ENCODE measurements at places on chromosomes 5 and 9. TPM values are rescaled to one million over a fixed set of nuclear protein-coding genes. Genes with fewer than 3 reads are reported as not detected.

DNA sequence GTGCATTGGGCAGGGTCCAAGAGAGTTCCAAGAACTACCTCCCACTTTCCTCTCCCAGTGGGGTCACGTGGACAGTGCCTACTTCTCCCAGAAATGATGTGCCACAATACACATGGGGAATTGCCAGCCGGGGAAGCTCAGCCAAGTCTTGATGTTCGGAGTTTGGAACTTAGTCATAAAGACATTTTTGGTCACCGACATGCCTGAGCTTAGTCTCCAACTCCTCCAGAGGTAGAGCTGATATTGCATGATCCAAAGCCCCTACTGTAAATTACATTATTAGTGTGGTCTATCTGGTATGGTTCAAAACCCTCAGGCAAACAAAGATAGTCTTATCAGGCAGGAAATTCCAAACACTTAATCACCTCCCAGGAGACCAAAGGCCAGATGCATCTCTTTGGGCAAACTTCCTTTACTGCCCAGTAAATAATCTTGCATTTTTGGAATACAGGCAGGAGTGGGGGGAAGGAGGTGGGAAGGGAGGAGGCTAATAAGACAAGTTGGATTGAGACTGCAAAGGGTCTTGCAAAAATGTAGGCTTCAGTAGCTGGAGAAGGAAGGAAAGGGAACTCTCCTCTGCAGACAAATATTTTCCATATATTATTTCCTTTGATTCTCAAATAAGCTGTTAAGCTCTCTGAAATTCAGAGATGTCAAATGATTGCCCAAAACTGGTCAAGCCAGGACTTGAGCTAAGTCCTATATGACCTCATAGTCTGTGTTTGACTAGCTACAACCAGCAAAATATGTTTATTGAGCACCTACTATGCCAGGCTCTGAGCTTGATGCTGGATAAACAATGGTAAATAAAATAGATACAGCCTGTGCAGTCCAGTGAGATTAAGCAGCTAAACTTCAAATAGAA, 99.4 kb downstream of the DRD1 start:
- no peaks in the 10 kb centered on the region for H3K4me1 ChIP-seq
- H3K36me3 ChIP-seq: no peaks in the 10 kb centered on the region
- DNase-seq: no peak
- H3K27me3 ChIP-seq: no peaks in the 10 kb centered on the region
- H3K27ac ChIP-seq: no peak overlapping the region
- H3K4me3 ChIP-seq: no peak overlapping the region

DNA sequence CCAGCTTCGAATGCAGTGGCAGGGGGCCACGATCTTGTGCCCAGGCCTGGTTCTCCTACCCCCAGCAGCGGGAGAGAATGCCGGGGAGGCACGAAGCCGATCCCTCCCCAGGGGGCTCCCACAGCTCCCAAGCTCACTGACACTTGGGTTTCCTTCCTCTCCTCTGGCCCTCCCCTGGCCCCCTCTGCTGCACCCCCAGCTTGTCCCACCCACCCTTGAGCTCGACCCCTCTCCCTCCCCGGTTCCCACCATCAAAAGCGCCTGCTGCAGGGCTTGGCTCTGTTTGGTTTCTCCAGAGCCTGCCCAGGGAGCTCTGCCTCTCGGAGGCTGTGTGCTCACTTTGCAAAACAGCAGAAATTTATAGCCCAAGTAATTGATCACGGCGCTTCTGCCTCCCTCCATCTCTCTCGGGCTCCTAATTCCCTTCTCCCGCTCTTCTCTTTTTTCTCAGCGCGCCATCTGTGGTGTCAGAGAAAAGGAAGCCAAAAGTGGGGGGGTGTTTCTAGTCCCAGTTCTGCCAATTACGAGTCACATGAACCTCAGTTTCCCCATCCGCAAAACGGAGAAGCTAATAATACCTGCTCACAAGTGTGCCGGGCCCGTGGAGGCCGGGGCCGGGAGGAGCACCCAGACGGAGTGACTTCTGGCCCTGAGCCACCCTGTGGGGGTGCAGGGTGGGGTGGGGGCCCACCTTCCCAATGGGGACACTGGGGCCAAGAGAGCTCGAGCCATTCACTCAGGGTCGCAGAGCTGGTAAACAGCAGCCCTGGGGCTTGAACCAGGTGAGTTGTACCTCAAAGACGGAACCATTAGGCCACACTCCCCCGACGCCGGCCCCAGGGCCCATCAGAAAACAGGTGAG, 141.2 kb upstream of the IER5L start:
- no peaks in the 10 kb centered on the region for H3K27me3 ChIP-seq
- peak overlapping the region; percentile 96 for H3K27ac ChIP-seq
- no peak for DNase-seq
- H3K4me1 ChIP-seq: peaks cover 83% of the 10 kb centered on the region
- H3K4me3 ChIP-seq: no peak overlapping the region

GRCh38 chr5:168135897-168136296, 155.5 kb upstream of the WWC1 start:
- no peak overlapping the region for H3K27ac ChIP-seq
- no peak for DNase-seq
- H3K4me1 ChIP-seq: no peaks in the 10 kb centered on the region
- no peaks in the 10 kb centered on the region for H3K27me3 ChIP-seq

FGFR4 gene
- total RNA-seq: 12.0 TPM

ROR2 gene
- total RNA-seq: 22.3 TPM

Data from vagina (tissue), 2 donors.